ENCODE measurements at places on chromosomes 2 and 18.

DNA sequence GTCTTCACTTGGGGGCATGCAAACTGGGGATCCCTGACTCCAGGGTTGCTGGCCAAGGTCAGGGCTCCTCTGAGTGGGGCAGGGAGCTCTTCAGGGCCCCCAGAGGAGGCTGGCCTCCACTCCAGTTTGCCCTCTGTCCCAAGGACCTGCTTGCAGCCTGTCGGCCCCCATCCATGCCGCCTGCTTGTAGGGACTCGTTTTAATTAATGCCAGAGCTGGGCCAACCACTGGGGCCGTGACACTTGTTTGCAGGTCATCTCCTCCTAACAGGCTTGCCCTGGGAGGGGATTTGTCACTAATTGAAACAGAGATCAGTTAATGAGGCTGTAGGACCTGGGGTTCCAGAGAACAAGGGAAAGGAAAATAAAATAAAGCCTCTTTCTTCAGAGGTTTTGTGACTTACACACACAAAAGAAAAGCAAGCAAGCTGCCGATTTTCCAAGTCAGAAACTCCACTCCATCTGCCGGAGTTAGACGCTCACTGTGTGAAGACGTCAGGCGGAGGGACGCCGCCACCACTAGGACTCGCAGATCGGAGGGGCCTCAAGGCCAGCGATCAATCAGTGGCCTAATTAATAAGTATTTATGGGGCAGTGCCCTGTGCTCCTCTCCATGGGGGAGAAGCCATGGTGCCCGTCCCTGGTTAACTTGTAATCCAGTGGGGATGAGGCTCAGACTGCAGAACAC lies 75.9 kb downstream of the SFXN5 start:
- no peaks in the 10 kb centered on the region for H3K36me3 ChIP-seq
- DNase-seq, result no peak
- no peaks in the 10 kb centered on the region for H3K27me3 ChIP-seq
- no peak overlapping the region for H3K27ac ChIP-seq
- no peak overlapping the region for H3K4me3 ChIP-seq
- H3K4me1 ChIP-seq, result no peaks in the 10 kb centered on the region

DNA sequence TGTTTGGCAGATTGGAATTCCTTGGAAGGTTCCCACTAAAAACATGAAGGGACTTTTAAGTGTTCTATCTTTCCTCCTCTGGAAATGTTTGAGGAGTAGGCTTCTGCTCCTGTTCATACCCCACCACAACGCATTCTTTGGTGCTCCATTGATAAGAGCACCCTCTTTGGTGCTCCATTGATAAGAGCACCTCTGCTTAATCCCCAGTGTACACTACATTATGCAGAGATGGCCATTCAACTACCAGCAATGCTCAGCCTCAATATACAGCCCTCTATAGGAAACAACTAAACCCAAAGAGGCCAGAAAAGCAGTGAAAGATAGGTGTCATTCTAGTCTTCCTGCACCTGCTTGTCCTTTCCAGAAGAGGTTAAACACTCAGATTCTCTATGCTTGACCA lies 1.8 kb upstream of the CHAC2 start:
- no peak for DNase-seq
- no peak overlapping the region for H3K27ac ChIP-seq
- no peaks in the 10 kb centered on the region for H3K4me1 ChIP-seq
- H3K36me3 ChIP-seq, result no peaks in the 10 kb centered on the region
- no peak overlapping the region for H3K4me3 ChIP-seq
- H3K27me3 ChIP-seq, result no peaks in the 10 kb centered on the region

GRCh38 chr2:7011356-7012083 lies 94.3 kb downstream of the RNF144A start:
- no peak overlapping the region for H3K4me3 ChIP-seq
- no peaks in the 10 kb centered on the region for H3K27me3 ChIP-seq
- DNase-seq, result no peak

GRCh38 chr18:26780520-26781325 lies 84.8 kb downstream of the AQP4 start:
- H3K36me3 ChIP-seq, result no peaks in the 10 kb centered on the region
- H3K27ac ChIP-seq, result no peak overlapping the region
- no peaks in the 10 kb centered on the region for H3K4me1 ChIP-seq
- DNase-seq, result no peak
- H3K4me3 ChIP-seq, result no peak overlapping the region

GRCh38 chr2:97011977-97012569 lies 25.7 kb upstream of the FAM178B start:
- no peak overlapping the region for H3K4me3 ChIP-seq
- no peaks in the 10 kb centered on the region for H3K27me3 ChIP-seq
- H3K36me3 ChIP-seq, result no peaks in the 10 kb centered on the region
- H3K27ac ChIP-seq, result no peak overlapping the region
- no peak for DNase-seq

- no peaks in the 10 kb centered on the region for H3K4me1 ChIP-seq
- no peaks in the 10 kb centered on the region for H3K27me3 ChIP-seq
- no peak for DNase-seq
- no peak overlapping the region for H3K4me3 ChIP-seq
These were observed 5.9 kb downstream of the GEN1 start for GRCh38 chr2:17759805-17760204.
